ENCODE measurements at places on chromosomes 4 and X.

- DNase-seq: no peak
These were observed 336.0 kb downstream of the PDHA2 start for GRCh38 chr4:96175871-96176270.

DNA sequence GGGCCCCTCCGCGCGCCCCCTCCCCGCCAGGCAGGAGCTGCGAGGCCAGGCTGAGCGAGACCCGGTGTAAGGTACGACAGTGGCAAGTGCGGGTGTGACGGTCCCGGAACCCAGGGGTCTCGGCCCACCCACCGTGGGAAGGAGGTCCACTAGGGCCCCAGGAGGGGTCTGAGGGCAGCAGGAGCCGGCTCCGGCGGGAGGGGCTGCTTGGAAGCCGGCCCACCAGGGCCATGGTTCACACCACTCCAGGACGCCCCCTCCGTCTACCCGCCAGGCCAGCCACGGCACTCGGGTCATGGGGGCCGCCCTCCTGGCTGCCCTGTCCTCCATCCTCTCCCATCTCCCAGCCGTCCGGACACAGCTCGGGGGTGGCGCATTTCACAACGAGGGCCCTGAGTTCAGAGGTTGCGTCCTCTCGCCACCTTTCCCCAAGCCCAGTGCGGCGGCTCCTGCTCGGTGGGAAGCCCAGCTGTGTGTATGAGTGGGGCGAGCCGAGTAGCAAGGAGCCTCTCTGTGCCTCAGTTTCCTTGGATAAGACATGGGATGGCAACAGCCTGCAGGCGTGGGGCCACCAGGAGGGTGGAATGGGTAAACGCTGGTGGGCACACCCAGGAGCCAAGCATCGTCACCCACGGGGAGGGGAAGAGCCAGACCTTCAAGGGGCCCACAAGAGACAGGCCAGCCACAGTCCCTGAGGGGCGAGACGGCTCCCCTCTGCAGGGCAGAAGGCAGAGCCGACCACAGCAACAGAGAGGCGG, 81.3 kb downstream of the FAM53A start:
- DNase-seq: no peak

DNA sequence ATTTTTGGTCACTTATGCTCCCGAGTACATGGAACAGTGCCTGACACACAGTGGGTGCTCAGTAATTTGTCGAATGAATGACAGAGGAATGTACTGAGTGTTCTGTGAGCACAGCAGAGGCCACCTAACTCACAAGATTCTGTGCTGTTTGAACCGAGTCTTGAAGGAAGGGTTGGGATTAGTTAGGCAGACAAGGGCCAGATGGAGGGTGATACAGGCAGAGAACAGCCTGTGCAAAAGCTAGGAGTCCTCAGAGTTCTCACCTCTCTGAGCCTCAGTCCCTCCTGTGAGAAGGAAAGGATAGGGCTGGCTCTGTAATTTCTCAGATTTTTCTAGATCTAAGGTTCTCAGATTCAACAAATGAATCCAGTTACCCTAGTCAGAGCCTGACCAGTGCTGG, 108.8 kb downstream of the NHSL2 start:
- DNase-seq: no peak

- DNase-seq: no peak
These were observed 209.8 kb downstream of the KCNIP4 start for GRCh38 chr4:21738821-21739220.

DNA sequence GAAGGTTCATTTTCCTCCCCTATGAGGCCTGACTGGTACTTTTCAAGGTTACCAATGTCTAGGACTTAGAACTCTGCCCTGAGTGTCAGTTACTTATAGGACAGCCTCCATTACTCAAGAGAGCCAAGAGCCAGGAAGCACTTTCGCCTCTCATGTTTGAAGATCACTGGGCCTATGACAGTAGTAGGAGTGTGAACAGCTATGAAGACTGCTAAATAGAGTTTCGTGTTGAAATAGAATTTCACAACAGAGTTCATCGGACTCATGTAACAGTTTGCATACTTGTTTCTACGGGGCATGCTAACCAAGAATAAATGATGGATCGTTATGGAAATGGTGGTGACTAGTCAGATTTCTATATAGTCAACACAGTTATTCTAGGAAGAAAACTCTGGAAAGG, 97.8 kb upstream of the GPC4 start:
- no peak for DNase-seq

DNA sequence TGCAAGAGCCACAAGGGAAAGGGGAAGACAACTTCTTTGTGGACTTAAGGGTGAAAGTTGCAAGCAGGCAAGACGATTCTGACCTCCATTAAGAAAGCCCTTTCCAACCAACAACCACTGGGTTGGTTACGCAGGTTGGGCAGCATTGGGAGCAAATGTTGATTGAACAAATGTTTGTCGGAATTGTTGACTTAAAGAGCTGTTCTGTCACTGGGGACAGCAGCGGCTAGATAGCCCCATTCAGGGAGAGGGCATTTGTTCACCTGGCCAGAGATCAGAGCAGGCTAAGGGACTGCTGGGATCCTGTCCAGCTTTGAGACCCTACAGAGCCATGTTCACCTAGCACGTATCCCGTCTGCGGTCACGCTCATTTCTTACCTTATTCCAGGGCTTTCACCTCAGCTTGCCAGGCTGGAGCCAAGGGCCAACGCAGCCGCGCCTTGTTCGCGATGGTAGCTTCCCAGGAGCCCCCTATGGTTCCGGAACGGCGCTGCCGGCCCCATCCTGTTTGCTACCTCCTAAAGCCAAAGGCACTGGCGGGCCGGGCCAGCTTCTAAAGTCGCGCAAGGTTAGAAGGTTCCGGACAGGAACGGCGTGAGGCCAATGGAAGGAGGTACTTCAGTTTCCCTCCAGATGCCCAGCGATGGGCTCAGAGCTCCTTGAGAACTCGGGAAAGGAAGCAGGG, 24.6 kb downstream of the F9 start:
- DNase-seq: no peak

DNA sequence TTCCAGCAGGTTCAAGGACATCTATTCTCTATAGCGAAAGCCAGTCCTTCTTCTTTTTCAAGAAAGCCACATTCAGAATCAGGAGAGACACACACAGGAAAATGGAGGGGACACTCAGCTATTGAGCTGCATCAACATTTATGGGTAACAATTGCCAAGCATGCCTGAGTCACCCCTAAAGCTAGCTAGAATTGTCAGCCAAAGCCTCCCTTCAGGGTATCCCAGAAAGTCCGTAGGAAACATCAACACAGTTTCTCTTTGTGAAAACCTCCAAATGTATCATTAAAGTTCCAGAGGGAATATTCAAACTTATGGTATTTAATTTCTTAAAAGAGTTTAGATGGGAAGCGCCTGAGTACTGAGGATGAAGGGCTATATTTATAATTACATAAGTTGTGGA, 331.1 kb upstream of the SLC7A11 start:
- no peak for DNase-seq

GRCh38 chrX:97597954-97598353, 714.2 kb downstream of the RPA4 start:
- DNase-seq: no peak
